Stimulated activated naive CD4-positive, alpha-beta T cell (primary cell): ENCODE measurements at places on chromosomes 12 and 14.

GRCh38 chr14:91946622-91947474 is 646 bp downstream of the FBLN5 start:
- DNase-seq, result no peak

GRCh38 chr12:128267131-128267622 is at the start of gene TMEM132C:
Gene TMEM132C, plus strand, starts transcription at chr12:128267170. Its CDS starts 233 bp downstream, at chr12:128267403.
- no peak for DNase-seq

DNA sequence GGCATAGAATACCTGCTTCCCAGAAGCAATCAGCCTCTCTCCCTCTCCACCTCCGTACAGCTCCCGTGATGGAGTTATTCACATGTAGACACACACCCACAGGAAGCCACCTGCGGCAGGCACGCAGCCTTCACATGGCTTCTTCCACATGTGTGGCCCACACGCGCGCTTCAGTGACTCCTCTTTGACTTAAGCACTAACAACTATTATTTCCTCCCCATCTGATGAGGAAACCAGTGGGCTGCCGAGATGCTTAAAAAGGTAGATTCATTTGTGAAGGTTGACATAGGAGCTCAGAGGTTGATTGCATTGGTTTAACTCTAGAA is 69.3 kb downstream of the PRMT8 start:
- no peak for DNase-seq

GRCh38 chr12:104730763-104731162 is 227.3 kb downstream of the SLC41A2 start:
- no peak for DNase-seq

DNA sequence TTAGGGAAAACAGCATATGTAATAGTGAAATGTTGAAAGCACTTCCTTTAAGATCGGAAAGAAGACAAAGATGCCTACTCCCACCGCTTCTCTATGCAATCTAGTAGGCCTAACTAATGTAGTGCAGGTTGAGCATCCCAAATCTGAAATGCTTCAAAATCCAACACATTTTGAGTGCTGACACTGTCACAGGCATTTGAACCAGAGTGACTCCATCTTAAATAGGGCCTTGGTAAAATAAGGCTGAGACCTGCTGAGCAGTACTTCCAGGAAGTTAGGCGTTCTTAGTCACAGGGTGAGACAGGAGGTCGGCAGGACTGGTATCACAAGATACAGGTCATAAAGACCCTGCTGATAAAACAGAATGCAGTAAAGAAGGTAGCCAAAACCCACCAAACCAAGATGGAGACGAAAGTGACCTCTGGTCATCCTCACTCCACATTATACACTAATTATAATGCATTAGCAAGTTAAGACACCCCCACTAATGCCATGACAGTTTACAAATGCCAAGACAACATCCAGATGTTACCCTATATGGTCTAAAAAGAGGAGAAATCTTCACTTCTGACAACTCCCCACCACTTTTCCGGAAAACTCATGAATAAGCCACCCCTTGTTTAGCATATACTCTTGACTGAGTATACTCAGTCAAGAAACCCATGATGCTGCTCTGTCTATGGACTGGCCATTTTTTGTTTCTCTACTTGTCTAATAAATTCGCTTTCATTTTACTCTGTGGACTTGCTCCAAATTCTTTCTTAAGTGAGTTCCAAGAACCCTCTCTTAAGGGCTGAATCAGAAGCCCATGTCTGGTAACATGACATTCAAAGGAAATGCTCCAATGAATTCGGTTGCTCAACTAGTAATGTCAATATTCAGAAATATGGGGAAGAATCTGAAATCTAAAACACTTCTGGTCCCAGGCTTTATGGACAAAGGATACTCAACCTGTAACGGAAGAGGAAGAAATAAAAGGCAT is 47.1 kb upstream of the MTERF2 start:
- DNase-seq, result no peak

GRCh38 chr12:32515137-32515873 is 115.9 kb downstream of the FGD4 start:
- DNase-seq, result no peak

GRCh38 chr12:57906821-57907220 is 34.5 kb upstream of the ATP23 start:
- no peak for DNase-seq

- no peak for DNase-seq
Measured at GRCh38 chr12:129540249-129540648, 363.6 kb downstream of the TMEM132D start.

GRCh38 chr12:27185234-27186021 is 58.7 kb upstream of the STK38L start:
- no peak for DNase-seq
